ENCODE measurements at places on chromosomes 6 and 20.

DNA sequence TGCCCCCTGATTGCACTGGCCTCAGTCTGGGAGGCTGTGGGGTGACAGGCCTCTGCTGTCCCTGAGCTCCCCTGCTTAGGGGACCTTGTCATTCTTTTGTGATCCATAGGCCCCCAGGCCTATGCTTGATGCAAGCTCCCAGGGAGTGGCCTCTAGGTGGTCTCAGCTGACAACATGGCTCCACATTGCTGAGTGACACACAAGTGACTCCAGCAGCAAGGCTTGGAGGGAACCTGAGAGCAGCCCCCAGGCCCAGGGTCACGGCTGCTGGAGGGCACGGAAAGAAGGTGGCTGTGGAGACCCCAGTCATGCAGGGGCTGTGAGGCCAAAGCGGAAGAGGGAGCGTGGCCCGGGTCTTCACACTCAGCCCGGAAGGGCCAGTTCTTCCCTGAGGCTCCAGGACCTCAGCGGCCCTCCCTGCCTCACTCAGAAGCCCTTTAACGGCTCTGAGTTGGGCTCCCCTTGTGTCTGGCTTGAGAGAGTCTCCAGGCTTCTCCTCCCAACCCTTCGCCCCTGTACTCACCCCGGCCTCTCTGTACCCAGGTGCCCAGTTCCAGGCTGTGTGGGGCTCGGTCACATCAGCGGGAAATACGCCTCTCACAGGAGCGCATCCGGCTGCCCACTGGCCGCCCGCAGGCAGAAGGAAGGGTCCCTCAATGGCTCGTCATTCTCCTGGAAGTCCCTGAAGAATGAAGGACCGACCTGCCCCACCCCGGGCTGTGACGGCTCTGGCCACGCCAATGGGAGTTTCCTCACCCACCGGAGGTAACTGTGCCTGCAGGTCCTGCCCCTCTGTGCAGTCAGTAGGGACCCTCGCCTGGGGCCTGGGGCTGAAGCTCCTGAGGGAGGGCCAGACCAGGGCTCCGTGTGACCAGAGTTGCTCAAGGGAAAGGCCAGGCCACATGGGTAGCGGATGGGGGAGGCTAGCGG is 23.7 kb upstream of the PCMTD2 start:
- DNase-seq = no peak

GRCh38 chr6:69841862-69842261 is 24.5 kb upstream of the COL19A1 start:
- no peak for DNase-seq

- DNase-seq = peak; percentile 76
These were observed 987 bp upstream of the QKI start for GRCh38 chr6:163413345-163414116.

DNA sequence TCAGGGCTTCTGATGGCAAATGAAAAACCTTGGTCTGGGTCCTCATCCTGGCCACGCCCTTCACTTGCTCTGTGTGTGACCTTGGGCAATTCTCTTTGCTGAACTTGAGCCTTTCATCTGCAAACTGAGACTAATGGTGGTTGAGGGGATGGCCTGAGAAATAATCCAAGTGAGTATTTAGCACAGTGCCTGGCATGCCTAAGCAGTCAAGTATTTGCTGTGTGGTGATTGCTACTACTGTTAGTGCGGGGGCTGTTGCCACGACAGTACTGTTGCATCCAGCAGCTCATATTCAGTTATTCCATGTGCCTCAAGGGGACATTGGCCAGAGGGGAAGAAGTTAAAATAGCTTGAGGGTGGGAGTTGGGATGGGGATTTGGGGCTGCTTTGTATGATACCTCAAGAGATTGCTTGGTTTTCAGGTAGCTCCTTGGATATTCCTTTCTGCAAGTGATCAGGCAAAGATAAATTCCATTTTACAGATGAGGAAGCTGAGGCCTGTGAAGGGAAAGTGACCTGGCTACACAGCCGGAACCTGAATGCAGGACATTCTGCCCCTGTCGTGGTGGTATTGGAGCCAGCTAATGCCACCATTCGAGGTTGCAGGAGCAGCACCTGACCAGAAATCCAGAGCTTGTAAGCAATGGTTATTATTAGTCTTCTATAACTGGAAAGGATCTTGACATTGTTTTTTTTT is 45.1 kb upstream of the EPB41L1 start:
- DNase-seq = no peak

DNA sequence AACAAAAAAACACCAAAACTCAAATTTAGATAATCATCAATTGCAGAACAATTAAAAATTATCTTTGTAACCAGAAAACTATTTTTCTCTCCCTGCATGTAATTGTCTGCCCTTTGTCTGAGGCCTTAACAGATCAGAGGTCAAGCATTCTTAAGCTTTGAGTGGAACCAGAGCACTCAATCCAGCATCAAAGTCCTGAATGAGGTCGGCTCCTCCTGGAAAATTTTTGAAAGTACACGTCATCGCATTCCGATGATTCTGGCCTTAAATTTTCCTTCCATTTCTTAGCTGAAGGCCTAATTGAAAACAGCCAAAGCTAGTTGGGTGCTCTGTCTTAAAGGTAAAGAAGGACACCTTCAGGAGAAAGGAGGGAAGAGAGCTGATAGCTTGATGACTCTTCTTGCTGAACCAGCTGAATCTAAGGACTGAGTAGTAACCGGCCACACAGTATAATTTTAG is 510.2 kb upstream of the SULF2 start:
- DNase-seq = no peak

- peak; percentile 70 for DNase-seq
These were observed 788 bp downstream of the UST start for GRCh38 chr6:148747471-148748165.
